ENCODE measurements at places on chromosomes 16 and 17.

DNA sequence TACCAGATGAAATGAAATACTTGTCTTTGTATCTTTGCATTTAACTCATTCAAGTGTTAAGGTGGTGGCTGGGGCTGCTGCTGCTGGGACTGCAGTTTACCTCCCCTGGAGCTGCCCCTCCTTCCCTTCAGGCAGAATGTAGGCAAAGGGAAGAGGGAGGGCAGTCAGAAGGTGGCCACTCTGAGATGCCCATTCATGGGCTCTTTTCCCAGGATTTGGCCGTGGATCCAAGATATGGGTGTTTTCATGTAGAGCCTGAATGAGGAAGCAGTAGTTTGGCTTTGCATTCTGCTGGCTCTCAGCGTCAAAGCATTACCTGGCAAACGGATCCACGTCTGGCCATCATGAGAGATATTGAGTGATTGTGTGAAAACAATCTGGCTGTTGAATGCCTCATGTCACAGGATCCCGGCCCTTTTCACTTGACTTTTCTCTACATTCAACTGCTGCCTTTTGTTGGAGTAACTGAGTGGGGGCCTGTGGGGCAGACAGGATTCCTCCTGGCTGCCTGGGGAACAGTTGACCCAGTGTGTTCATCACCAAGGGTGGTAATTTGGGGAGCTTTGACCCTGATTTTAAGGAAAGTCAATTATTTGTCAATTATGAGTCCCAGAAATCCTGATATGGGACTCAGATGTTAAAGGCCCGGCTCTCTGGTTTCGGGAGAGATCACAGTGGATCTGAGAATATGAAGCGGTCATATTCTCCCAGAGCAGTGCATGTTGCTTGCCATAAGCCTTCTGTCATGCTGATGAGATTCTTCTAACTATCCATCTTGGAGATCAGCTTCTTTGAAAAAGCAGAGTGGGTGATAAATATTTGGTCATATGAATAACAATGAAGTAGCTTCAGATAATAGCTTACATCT is 236.8 kb downstream of the IRX3 start:
- no peak for DNase-seq

GRCh38 chr16:52787709-52788108 is 240.8 kb upstream of the TOX3 start:
- DNase-seq = no peak

GRCh38 chr16:67154578-67155294 is 3.9 kb upstream of the B3GNT9 start:
- no peak for DNase-seq

DNA sequence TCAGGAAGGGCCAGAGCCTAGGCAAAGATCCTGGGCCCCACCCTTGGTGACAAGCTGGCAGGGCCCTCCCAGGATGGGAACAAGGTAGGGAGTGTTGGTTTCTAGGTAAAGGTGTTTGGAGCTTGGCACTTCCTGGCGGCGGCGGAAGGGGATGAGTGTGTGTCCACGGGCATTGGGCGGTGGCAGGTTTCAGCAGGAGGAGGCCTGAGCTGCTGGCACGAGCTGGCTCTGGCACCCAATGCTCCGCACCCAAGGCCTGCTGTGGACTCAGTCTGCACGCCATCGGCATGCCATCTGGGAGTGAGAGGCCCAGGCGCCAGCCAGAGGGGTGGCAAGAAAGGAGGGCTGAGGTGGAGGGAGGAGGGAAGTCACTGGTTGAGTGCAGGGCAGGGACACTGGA is 46.9 kb upstream of the TAC4 start:
- no peak for DNase-seq

DNA sequence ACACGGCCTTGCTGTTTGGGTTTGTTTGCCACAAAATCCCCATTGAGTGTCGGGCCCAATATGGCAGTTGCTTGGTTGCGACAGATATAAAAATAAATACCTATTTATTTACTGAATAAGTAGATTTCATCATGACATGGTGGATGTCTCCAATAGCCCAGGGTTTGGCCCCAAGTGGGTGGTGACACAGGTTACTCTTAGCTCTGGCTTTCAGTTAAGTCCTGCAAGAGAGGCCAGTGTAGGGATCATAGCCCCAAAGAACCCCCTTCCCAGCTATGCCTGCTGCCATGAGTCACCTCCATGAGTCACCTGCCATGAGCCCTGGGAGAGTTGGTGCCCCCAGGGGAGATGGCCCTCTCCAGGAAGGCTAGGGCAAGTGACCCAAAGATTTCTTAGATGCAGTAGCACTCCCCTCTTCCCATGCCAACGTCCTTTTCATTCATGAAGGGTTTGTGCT is 78.7 kb upstream of the LGALS9 start:
- peak; percentile 42 for DNase-seq

DNA sequence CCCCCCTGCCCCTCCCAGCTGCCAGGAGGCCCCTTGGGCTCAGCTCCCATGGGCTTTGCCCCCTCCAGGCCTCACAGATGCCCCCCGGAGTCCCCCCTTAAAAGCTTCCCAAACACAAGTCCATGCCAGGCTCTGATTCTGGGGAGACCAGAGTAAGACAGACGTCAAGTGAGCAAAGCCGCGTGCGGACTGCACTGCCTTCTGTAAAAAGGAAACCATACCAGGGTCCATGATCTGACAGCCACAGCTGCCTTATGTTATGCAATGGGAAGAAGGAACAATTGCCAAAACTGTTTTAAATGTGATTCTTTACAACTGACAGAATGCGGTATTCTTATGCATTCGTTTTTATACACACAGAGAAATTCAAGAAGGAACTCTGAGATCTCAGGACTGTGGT is 17.9 kb upstream of the HEXD start:
- DNase-seq = no peak

DNA sequence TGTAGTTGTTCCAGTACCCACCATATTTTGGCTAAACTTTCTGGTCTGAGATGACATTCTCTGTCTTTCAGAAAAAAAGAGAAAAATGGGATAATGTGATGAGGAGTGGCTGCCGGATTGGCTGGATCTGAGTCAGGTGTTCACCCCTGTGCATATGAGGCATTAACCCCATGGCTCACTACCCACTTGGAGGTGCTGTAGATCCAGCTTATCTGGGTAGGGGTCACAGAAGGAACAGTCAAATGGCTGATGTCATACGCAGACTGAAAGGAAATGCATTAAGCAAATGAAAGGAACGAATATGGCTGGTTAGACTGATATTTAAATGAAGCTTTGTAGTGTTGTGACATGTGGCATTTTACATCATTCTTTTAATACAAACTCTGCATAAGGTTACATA is 17.3 kb downstream of the MAP2K6 start:
- DNase-seq = no peak

GRCh38 chr16:82807311-82807710 is 180.5 kb downstream of the CDH13 start:
- DNase-seq = no peak

DNA sequence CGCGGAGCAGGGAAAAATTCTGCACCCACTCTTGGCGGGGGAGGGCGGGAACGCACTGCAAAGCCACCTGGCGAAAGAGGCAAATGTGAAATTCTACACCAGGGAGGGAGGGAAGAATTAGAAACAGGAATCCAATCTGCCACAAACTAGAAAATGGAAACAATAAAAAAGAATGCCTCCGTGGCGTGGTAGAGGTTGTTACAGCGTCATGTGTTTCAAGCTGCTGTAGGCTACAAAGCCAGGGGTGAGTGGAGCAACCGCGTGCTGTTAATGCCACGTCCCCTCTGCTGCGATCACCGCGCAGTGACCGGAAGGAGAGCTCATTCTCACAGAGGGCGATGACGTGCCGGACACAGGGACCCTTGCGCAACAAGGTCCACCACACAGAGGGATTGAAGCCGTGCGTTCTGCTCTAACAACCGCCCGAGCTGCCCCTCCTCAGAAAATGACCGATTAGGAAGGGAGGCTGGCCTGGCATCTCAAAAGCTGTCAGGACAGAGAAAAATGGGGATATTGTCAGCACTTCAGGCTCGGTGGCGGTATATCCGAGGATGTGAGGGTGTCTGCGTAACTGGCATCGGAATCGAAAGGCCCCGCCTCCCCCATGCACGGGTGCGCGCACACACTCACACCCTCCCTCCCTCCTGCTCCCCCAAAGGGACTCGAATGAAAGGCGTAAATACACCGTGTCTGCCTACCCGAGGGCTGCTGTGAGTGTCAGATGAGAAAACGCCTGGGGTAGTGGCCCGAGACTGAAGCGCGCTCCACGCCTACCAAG is 70.8 kb upstream of the TNRC6C start:
- DNase-seq = peak; percentile 77

DNA sequence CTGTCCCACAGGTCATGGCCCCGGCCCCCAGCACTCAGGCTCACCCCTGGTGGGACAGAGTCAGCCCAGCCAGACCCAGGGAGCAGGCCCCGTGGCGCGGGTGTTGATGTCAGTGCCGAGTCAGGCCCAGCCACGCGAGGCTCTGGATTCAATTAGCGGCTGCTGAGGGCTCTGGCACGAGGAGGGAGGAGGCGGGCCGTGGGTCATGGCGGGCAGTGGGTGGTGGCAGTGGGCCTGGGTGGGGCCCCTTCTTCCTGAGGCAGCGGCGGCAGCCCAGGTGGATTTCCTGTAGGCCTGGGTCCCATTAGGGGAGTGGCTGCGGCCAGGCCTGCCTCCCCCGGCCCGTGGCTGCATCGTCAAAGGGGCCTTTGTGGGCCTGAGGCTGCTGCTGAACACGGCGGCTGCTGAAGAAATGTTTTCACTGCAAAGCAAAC is 12.9 kb downstream of the VASN start:
- no peak for DNase-seq

DNA sequence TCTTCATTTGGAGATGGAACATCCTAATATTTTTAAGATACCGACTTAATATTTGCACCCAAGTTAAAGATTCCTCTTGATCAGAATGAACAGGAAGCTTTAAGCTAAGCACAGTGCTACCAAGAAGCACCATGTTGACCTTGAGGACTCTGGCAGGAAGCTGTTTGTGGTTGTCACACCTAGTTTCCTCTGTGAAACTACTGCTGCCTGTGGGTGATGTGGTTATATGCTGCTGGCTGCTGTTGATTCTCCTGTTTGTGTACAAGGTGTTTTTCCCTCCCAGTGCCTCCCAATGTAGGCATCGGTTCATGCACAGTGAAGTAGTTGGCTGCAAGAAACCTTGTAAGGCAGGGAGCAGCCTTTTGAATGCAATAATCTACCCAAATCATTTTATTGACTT is 23.4 kb downstream of the RBL2 start:
- DNase-seq = no peak

GRCh38 chr16:65285128-65286048 is 163.5 kb upstream of the CDH11 start:
- no peak for DNase-seq

DNA sequence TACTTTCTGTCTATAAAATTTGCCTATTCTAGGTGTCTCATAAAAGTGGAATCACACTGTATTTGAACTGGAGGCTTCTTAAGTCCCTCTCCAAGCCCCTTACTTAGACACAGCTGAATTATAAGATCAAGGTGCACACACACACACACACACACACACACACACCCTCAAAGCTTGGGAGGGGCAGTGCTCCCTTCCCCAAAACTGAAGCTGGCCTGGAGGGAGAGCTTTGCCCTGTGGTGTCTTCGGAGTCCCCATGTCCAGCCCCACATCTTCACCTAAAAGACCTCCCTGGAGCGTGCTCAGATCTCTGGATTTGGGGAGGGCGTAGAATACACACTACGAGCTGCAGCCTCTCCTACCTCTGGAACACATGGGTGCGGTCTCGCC is 828 bp downstream of the EMP2 start:
- no peak for DNase-seq

- peak; percentile 87 for DNase-seq
Observed at GRCh38 chr16:87963400-87963799, 12.2 kb downstream of the BANP start.
